Memory B cell (primary cell): ENCODE measurements at places on chromosomes 6 and 20.

GRCh38 chr6:163738725-163739407, 324.3 kb downstream of the QKI start:
- DNase-seq: no peak

DNA sequence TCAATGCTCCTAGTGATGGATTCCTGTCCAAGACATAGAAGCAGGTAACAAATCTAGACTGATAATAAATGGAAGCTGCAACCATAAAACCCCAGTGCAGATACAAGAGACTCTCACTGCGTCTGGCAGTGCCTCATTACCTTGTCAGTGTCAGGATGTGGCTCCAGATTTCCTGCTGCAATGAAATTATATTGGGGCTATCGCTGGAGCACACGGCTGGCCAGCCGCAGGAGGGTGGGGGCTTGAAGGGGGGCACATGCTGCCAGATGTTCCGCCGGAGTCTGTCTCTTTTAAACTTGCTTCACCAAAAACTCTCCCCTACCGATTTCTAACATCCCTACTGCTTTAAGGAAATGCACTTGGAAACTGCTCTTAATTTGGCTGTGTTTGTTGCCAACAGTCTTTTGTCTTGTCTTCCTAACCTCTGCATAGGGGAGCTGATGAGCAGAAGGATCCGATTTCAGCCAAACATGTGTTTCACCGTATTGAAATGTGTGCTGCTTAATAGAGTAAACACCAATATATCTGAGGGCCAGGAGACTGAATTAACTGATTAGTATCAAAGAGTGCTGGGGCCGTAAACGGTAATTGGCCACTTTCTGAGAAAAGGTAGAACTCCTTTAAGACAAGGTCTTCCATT, 102.2 kb upstream of the EXOC2 start:
- no peak for DNase-seq

- DNase-seq: no peak
Observed at GRCh38 chr6:139198529-139199288, 63.8 kb downstream of the HECA start.

DNA sequence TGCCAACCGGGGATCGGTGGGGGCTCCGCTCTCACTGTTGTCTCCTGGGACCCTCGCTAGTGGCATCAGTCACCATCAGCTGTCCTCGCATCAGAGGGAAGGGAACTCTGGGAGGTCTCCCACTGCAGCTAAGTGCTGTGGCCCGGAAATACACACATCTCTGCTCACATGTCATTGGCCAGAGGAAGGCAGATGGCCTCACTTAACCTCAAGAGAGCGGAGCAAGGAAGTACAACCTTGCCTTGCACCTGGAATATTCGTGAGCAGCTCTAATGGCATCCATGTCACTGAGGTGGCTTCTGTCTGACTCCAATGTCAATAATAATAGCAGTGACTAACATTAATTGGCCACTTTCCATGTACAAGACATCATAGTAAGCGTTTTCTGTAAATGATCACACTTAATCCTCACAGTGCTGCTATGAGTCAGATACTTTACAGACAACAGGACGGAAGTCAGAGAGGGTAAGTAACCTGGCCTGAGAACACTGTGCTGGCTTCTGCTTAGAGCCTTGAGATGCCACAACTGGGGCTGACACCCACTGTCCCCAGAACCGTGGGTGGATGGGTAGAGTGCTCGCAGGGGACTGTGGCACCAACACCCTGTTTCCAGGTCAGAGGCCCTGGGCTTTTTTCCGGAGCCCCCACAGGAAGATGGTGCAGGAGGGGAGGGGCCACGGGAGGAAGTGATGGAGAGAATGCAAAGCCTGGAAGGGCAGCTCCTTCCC, 6.0 kb downstream of the LHFPL5 start:
- no peak for DNase-seq

GRCh38 chr20:44610313-44610962, 28.1 kb downstream of the PKIG start:
- DNase-seq: no peak

DNA sequence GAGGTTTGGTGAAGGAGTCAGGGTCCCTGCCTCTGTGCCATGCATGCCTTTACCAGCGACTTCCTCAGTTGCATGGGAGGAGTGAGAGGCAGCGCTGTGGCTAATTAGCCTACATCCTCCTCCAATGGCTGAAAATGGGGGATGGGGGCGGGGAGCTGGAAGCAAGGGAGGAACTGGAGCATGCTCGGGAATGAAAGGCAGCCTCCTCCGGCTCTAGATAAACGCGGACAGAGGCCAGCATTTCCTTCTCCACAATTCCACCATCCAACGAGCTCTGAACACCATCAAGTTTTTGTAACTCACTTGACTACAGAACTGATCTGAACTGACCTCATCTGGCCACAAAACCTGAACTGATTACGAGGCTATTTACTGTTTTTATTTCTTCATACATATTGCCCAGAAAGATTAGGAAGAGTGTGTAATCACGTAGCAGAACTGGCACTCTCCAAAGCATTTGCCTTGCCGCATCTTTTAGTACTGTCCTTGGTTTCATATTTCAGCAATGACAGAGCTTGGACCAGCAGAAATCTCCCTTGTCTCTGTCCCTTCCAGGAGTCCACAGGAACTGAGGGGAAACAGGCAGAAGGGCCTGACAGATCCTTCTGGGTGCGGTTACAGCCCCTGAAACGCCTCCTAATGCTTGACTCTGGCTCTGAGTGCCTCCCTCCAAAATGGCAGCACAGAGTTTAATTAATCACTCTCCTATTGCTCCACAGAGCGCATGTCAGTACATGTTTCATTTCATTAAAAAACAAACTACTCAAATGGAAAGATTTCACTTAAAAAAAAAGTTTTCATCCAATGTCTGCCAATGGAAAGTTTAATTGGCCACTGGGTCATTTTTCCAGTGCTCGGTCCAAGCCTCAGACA, 58.2 kb upstream of the TRAF3IP2 start:
- DNase-seq: no peak

- DNase-seq: no peak
Observed at GRCh38 chr20:19375395-19375794, 163.0 kb downstream of the SLC24A3 start.

- DNase-seq: no peak
Observed at GRCh38 chr6:31877651-31878161, 1.1 kb downstream of the SLC44A4 start.
